GM04503 (cell line): ENCODE measurements at places on chromosomes 5 and 9.

DNA sequence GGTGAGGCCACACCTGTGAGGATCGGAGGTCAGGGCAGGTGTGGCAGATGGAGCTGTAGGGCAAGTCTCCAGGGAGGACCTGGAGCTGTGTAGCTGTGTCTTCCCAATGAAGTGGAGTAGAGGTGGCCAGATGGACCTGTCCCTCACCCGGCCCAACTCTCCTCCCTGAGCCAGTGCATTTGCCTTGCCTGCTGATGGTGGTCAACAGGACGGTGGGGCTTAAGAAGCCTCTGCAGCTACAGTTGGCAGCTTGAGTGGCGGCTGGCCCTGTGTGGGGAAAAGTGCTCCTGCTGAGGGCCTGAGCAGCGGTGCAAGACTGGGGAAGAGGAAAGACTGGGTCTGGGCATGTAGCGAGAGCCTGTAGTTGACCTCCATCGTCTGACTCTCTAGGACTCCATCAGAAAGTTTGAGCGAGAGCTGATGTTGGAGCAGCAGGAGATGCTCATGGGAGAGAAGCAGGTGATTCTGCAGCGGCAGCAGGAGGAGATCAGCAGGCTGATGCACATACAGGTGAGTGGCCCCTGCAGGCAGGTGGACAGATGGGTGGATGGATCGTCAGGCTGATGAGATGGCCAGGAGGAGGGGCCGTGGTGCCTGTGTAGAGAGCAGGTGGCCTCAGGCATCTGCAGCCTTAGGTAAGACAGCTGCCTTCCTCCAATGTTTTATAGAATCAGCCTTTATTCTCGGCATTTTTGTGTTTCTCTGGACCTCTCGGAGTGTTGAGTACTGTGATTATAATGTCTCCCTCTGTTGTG lies 24.9 kb downstream of the PITX1 start:
- DNase-seq = no peak

DNA sequence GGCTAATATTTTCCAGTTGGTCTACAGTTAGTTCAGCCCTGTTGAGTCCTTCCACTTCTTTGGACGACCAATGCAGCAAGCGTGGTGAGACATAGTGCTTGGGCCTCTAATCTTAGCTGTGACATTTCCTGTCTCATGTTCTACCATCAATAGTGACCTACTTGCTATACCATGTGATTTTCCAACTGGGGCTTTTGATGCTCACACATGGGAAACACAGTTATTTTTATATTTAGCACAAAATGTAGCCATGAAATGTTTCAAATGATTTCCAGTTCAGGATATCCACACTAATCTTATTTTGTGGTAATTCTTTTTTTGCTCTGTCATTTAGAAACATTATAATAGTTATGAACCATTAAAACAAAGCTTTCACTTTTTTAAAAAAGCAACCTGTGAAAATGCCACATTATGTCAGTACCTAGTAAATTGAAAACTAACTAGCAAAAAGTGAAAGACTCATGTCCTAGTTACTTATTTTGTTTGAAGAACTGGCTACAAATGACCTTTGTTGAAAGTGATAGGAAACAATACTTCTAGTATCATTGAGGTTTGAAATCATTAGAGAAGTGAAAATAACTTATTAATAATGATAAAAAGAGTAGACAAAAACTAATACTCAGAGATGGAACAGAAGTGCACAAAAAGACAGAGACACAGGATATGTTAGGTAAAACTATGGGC lies 18.3 kb downstream of the MARCHF3 start:
- no peak for DNase-seq

DNA sequence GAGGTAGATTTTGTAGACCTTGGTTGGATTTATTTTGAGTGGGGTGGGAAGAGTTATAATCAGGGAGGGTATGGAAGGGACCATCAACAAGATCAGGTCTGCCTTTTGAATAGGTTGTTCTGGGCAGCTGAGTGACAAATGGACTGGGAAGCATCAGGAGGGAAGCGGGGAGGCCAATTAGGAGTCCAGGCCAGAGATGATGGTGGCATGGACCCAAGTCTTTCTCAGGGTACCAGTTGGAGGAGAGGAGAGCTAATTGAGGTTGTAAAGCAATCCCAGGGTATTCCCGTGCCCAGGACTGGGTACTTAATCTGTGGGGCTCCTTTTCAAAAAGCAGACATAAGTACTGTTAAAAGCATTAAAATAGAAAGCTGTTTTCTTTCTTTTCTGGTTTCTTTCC lies 88.9 kb downstream of the ARHGAP26 start:
- DNase-seq = no peak

DNA sequence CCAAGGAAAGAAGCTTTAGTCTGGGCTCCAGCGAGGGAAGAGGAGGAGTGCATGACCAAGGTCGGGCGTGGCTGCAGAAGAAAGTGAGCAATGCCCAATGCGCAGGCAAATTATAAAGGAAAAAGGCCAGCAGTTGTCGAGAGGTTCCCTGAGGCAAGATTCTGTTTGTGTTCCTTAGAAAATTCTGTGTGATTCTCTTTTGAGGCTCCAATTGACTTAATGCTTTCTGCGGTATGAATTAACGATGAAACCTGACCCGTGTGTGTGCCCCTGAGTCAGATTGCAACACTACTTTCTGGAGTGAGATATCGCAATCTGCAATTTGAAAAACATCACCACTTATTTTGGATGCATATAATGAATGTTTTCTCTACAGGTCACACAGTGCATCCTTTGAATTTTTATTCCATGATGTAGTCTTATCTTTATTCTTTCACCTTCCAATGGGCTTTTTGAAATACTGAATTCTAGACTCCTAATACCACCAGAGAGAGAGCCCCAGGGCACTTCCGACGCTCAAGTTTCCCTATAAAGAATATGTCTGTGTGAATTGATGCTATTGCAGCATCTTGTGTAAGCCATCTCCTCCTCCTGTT lies 117.9 kb upstream of the IL6ST start:
- no peak for DNase-seq

DNA sequence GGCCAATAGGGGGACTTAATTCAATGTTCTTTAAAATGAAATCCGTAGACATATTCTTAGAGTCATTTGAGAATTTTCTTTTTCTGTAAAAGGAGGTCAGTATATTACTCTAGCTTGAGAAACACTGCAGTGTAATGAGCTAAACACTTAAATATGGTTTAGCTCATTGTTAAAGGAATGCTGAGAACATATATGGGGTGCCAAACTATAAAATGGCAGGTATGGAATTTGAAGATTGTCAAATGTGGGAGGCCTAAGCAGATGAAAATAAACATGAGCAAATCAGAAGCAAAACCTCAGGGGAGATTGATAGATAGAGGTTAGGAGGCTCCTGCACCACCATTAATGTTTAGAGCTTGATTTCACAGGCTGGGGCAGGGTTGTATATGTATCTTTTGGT lies 57.9 kb downstream of the STX17 start:
- no peak for DNase-seq

GRCh38 chr9:137452761-137453642 lies 6.1 kb downstream of the NSMF start:
- no peak for DNase-seq

- DNase-seq = no peak
These were observed 53.5 kb upstream of the HK3 start for GRCh38 chr5:176952531-176953193.

DNA sequence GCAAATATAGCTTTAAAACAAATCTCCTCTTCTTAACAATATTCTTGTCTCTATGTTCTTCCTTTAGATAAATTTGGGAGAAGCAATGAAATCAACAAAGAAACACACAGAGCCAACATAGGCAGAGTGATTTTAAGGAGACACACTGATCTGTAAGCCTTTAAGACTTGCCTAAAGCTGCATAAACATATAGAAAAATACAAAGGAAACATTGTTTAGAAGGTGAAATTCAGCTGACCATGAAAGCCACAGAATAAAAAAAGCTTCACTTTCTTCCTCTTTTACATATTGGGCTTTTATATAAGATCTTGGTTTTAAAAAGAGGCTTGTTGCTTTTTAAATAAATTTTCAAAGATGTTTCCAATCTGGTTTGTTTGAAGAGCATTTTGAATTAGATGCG lies 1277.5 kb downstream of the EFNA5 start:
- no peak for DNase-seq

- no peak for DNase-seq
These were observed 114.5 kb downstream of the MTRR start for GRCh38 chr5:7983433-7983832.
